ENCODE measurements at places on chromosomes 1 and 21.

DNA sequence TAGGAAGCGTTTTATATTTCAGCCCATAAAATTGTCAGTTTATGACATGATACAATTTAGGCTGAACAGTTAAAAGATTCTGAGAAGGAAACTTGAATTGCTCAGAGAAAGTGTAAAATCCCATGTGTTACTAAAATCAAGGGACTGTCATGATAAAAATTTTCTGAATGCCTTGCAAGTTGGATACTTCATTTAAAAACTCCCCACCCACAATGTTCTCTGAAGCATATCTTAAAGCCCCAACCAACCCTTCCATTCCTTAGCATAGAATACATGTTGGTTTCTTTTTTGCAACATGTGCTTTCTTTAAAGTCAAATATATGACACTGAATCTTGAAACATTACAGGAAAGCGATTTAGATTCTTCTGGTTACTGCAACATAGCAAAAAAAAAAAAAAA is 97.4 kb downstream of the MRPL39 start:
- no peak for DNase-seq

DNA sequence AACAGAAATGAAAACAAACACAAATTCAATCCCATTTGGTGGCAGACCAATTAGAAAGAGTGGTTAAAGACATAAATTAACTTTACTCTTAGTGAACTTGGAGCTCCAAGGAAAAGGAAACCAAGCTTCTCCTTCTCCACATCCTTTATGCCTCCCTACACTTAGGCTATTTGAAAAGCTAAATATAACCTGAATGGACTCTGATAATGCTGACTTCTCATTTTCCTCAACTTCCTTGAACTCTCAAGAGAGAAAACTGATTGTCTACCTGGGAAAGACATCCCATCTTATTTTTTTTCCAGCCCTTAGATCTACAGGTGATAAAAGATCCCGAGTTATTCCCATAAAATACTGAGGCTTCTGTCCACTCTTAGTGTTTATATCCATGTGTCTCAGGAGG is 178.4 kb upstream of the SPAG17 start:
- DNase-seq, result no peak

GRCh38 chr21:42671778-42672593 is 18.6 kb downstream of the PDE9A start:
- no peak for DNase-seq

- DNase-seq, result no peak
Measured at GRCh38 chr1:221724931-221725605, 16.8 kb downstream of the DUSP10 start.

DNA sequence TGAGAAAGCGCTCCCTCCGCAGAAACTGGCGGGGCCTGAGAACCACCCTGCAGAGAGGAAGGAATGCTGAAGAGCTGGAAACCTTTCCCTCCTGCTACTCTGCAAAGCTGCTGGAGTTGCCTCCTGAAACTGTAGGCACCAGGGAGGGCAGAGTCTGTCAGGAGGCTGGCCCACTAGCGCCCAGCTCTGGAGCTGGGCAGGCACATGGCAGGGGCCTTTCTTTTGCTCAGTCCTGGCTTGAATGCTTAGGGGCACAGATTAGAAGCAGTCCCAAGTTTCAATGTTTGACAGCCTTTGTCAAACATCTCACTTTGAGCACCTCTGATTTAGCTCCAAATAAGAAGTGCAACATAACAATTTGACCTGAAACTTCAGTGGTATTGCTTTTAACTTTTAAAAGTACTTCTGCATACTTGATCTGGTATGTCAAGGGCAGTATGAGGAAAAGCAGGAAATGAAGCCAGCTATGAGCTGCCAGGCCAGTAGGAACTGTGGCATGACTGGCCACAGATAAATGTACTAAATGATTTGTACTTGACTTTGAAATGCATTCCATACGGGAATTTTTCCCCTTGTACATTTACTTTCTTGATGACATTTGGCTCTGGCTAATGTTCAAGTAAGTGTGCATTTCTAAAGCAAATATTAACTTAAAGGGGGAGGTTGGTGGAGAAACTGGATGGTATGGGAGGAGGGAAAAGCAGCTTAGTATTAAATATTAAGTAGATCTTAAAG is 7.2 kb downstream of the C1orf116 start:
- DNase-seq, result no peak

DNA sequence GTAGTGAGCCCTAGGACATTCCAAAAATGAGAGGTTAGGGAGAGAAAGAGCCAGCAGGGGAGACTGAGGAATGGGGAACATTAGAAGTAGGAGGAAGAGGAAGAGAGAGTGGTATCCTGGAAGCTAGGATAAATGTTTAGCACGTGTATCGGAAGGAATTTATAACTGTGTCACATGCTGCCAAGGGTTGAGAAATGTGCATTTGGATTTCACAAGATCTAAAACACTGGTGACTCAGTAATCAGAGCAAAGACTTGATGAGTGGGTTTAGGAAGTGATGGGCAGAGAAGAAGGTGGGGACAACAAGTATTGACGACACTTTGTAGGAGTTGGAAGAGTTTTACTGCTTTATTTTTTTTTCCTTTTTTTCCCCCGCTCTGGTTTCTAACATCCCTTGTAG is 193.9 kb downstream of the FMN2 start:
- DNase-seq, result no peak

DNA sequence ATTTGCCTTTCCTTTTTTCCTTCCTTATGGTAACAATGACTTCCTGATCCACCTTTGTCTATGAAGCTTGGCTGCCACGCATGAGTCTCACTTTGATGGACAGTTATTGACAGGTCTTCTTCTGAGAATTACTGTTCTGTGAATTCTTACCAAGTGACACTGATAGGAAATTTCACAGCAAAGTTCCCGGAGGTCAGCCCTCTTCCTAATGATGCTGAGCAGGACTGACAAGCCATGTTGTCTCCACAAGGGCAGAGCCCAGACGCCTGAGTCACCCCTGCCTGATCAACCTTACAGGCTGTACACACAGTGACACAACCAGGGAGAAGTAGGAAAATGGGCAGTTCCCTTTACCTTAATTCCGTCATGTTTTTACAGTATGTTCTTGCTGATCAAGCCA is 44.2 kb downstream of the ZC3H11B start:
- DNase-seq, result no peak

- DNase-seq, result no peak
Measured at GRCh38 chr21:36615274-36615964, 83.5 kb upstream of the SIM2 start.

DNA sequence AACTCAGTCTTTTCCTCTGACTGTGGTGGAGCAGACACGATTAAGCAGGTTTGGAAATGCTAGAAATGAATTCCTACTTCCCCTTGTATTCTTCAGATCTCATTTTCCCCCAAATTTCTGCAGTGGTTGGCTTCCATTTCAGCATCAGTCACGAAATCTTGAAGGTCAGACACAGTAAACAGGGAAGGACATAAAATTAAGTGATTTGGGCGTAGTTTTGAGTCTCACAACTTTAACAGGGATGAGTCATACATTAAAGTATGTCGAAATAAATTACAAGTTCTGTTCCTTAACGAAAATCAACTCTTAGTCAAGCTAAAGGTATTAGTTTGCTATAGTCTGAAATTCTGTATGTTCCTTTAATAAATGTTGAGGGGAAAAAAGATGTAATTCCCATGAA is 61.1 kb downstream of the HNRNPR start:
- DNase-seq, result no peak

GRCh38 chr1:181152892-181153633 is 64.6 kb downstream of the IER5 start:
- no peak for DNase-seq

DNA sequence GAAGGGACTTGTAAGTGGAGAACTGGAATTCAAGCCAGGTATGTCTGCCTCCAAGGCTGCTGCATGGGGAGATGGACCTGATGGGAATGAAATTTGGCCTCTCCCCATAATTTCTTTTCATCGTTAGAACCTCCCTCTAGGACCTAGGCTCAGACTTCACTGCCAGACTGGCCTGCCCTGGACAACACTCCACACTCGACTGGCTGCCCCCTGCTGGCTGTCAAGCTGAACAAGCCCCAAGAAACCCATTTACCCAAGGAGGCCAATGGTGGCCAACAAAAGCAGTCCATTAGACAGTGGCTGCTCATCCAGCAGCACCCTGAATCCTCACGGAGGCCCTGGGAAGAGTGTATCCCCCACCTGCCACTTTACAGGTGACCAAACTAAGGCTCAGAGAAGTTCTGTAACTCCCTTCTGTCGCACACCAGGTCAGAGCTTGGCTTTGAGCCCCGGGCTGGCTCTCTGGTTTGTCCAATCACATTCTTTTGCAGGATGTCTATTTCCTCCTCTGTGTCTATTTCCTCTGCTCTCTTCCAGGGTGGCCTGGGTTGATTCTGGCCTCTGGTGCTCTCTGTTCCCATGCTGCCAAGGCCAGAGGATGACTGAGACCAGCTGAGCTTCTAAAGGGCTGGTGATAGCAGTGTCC is 3.8 kb downstream of the RNF186 start:
- peak; percentile 9 for DNase-seq

DNA sequence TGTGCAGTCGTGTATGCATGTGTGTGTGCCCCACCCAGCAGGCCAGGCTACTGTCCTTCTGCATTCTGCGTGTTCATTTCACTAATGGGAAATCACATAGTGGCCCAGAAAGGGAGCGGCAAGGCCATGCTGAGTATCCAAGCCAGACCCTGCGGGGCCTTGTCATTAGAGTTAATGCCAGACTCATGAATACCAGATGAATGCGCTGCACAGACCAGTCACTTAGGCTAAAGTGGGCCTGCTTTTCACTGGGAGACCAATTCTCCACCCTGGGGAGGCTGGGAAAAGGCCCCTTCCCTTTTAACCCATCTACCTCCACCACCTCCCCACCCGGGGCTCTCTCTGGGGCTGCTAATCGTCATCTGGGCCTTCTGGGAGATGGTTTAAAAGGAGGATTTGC is 17.0 kb upstream of the GRIK3 start:
- DNase-seq, result no peak

- DNase-seq, result no peak
Measured at GRCh38 chr1:31583995-31584868, 7.9 kb downstream of the TINAGL1 start.

DNA sequence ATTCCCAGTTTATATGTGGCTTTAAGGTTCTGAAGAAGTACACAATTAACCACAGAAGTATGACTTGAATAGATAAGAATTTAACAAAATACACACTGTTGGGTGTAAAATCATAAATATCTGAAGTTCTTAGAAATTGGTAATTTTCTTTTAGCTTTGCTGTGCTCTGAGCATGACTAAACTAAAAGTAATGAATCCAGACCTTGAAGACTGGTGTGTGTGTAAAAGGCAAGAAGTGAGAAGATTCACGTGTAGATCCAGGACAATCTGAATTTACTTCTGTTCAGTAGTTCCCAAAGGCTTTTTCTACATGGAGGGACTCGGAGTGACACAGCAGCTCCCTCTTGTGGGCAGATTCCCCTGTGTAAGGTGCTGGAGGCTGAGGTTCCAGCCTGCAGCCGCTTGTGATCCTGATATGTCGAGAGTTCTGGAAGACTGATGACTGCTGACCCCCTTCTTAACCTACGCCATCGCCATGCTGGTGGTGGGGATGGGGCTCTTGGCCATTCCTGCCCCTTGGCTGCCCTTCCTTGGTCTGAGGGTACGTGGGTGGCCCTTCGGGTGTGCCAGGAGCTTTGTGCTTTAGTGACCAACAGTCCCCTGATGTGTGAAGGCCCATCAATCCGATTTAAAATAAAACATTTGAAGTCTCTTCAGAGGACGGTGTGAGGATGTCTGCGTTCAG is 62.7 kb downstream of the ADARB1 start:
- peak; percentile 45 for DNase-seq

- no peak for DNase-seq
Measured at GRCh38 chr1:182968151-182968741, 15.3 kb upstream of the SHCBP1L start.

GRCh38 chr1:92795166-92795565 is 10.3 kb upstream of the EVI5 start:
- no peak for DNase-seq

DNA sequence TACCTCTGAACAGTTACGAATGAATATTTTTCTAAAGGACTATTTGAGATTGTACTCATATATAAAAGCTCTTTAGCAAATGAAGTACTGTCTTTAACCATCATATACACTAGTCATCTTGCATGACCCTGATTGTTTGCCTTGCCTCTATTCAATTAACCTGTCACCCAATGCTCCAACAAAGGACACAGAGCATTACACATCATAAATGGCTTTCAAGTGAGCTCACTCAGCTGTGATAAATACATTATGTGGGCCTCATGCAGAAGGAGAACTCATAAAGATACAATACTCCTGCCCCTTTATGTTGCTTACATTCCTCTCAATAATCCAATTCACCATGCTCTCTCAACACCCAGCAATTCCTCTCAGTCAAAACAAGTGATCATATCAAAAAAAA is 993.0 kb upstream of the PRMT6 start:
- no peak for DNase-seq

All from activated T-helper 1 cell treated with anti-CD3 and anti-CD28 coated beads, Interleukin-2, amount 50 U/mL, for 16 hours (primary cell).